ENCODE measurements at places on chromosomes 4 and X.

DNA sequence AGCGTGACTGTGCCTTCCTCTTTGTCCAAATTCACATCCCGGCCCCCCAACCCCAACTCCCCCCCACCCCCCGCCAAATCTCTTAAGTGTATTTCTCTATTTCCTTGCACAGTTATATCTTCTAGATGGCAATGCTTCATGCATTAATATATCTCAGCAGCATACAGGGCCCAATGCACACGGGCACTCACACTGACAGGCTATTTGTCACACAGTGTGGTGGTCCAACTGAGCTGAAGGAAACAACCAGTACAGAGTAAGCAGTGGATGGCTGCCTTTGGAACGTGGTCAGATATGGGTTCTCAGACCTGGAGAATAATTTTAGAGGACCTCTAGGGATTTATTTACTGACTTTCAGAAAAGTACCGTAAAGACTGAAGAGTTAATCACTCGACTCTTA, 681 bp downstream of the EXOC1 start:
- DNase-seq = peak; percentile 7

GRCh38 chrX:127726227-127726626, 326.0 kb downstream of the ACTRT1 start:
- DNase-seq = no peak

DNA sequence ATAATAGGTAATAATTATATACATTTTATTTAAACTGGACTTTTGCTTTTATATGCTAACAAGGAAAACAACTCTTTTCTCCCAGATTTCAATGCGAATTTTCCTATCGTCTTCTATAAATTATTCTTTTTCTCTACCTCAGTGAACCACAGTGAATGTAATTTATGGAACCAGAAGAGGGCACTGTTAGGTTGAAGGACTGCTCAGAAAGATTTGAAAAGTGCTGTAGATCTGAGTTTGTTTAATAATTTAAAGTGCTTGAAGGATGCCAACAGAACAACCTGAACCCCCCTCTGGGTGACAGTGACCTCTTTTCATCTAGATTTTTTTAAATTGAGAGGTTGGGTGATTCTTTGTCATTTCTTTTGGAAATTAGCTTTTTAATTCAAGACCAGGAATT, 54.9 kb downstream of the PHOX2B start:
- peak; percentile 34 for DNase-seq

GRCh38 chr4:185127021-185127925, 15.8 kb upstream of the SLC25A4 start:
- DNase-seq = no peak

- no peak for DNase-seq
These were observed 15.9 kb upstream of the F11 start for GRCh38 chr4:186249785-186250754.

GRCh38 chr4:94741304-94741703, 16.5 kb upstream of the BMPR1B start:
- DNase-seq = no peak

GRCh38 chrX:39491548-39492297, 606.0 kb downstream of the BCOR start:
- peak; percentile 63 for DNase-seq

- peak; percentile 34 for DNase-seq
These were observed 242.1 kb downstream of the ADAMTS3 start for GRCh38 chr4:72326692-72327632.

DNA sequence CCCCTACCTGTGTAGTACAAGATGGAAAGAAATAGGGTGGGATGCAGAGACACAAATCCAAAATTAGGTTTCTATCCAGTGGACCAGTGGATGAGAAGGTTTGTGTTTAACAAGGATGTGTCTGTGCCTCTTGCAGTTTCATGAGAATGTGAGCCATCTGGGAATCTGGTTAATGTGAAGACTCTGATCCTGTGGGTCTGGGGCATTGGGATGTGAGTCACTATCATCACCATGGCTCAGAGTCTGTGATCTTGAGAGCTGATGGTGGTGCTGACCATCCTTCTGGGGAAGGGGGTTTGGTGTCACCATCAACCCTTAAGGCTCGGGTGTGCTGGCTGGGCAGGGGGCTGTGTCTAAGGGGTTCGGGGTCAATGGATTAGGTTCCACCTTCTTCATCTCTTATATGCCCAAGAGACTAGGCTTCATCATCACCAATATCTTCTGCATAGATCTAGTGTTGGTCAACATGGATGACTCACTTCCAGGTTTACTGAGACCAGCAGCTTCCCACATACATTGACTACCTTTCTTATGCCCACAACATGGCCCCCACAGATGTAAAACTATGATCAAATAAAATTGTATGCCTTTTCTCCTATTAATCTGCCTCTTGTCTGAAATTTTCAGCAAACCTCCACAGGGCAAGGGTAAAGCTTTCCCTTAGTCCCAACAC, 65.7 kb upstream of the MID1 start:
- no peak for DNase-seq

DNA sequence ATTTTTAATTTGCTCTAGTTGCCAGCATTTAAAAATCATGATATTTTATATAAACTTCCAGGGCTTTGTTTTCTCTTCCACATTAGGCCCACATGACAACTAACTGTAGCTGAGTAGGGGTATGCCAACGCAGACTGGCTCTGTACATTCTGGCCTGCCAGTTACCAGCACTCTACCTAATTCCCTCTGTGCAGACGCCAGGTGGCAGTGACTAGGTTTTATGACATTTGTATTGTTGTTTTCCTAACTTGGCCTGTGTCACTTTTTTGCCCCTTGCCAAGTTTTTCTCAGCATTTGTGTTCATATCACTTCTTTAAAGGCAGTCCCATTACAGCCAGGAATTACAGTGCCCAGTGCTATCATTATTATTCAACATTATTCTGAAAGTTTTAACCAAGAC, 347.5 kb downstream of the NKX6-1 start:
- DNase-seq = no peak

DNA sequence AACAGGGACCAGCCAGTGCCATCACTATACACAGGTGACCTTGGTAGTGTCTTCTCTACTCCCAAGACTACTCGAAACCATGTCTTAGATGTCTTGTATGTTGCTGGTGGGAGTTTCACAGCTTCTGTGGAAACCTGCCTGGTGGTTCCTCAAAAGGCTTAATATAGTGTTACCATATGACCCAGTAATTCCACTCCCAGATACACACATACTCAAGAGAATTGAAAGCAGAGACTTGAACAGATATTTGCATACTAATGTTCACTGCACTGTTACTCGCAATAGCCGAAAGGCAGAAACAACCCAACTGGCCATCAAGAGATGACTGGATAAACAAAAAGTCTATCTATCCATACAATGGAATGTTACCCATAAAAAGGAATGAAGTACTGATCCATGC, 3.1 kb downstream of the TFDP3 start:
- DNase-seq = no peak

GRCh38 chr4:16192631-16193518, 33.4 kb downstream of the TAPT1 start:
- peak; percentile 37 for DNase-seq

DNA sequence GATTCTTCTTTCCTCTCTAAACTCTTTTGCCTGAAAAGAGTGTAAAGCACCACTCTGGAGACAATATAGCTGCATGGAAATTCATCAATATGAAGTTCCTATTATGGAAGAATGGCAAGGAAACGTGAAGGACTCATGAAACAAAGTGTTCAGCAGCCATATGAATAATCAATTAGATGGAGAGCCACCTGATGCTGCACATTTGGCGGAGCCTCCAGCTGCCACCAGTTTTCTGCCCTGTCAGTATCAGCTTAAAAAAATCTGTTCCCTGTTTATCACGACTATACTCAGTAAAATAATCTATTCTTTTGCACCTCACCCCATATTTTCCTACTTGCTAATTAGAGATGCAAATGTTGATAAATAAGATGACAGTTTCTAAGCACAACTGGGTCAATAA, 276.0 kb downstream of the UNC5C start:
- DNase-seq = no peak

DNA sequence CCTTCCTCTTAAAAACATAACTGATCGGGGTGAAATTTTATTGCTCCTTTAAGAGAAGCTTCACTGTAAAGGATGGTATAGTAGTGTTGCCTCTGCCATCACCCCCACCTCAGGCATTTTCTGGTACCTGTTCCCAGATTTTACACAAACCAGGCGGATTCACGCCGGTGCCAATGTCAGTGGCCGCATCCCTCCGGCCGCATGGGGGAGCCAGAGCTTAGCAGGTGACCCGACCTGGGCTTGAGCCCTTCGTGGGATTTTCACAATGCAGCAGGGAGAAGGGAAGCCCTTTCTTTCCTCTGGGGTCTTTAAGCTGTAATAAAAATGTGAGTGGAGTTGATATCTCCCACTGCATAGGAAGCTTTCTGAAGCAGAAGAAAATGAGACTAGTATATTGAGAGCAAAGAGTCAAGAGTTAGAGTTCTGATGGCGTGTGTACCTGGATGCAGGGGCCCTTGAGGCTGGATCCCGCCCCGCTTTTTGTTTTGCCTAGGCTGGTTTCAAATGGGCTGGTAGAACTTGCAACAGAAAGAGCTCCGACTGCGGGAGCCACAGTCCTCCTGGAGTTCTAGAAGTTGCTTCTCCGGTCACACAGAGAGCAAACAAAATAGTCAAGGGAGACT, 59.4 kb downstream of the POLR2B start:
- DNase-seq = peak; percentile 56

DNA sequence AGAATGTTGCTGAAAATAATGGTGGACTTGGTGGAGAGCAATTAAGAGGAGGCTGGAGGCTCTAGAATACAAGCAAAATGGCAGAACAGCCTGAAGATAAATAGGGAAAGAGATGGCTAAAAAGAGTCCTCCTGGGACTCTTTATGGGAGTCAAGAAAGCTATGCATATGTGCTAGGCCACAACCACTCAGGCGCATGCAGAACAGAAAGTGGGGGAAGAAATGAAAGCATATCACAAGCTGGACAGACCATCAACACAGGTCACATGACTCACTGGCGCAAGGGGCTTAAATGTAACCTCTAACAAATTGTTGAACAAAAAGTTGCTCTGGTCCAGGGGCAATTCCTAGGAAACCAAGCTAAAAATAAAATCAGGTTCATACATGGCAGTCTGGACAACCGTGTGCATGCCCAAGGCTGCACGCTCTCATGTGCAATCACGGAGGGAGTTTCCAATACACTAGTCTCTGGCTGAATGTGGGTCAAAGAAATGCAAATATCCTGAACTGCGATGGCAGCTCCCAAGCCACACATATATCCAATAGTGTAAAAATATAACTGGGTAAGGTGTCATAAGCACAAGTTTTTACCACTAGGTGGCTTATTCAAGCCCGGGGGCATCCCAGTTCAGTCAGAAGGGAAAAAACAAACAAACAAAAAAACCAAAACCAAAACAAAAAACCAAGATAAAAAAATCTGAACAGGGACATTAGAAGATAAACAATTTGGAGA, 45.4 kb downstream of the ZNF711 start:
- no peak for DNase-seq

DNA sequence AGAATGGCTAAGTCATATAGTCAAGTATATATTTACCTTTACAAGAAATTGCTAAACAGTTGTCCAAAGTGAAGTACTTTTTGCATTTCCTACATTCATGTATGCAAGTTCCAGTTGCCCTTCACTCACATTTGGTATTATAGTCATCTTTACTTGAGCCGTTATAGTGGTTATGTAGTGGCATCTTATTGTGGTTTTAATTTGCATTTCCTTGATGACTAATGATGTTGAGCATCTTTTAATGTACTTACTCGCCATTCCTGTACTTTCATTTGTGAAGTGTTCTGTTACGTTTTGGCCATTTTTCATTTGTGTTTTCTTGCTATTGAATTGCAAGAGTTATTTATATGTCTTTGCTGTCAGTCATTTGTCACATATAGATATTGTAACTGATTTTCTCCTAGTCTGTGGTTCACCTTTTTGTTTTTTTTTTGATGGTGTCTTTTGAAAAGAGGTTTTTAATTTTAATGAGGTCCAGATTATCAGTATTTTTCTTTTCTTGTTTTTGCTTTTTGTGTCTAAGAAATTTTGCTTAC, 27.6 kb downstream of the ARFIP1 start:
- DNase-seq = peak; percentile 5

- no peak for DNase-seq
These were observed 2.4 kb upstream of the ZFP92 start for GRCh38 chrX:153408871-153409351.

DNA sequence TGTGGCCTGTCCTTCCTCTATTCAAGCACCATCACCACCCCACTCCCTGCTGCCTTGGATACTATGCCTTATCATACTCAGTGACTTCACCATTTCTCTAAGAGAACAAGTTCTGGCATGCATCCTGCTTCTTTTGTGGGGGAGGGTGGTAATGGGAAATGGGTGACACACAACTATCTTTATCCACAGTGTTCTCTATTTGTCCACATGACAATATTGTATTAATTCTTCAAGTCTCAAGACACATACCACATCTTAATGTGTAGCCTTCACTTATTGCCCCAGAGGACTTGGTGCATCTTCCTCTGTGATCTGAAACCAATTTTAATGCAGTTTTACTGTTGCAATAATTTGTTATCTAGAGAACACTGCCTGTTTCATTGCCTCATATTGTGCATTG, 29.3 kb upstream of the UGT2B7 start:
- DNase-seq = no peak

GRCh38 chr4:38442073-38442788, 221.8 kb upstream of the KLF3 start:
- no peak for DNase-seq

DNA sequence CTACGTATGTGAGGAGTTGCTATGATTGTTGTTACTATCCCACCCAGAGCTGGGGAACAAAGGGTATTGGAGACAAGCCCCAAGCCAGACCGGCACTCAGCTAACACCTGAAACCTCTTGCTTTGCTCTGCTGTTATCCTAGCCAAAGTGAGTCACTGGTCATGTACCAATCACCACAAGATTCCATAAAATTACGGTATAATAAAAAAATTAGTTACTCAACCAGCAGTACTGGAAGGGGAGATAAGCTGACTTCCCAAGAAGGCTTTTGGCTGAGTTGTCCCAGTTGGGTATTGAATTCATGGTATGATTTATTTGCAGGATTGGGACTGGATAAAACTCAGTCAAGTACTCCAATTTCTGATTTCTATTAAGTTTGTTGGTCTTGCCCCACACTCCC, 5.3 kb downstream of the EDA2R start:
- DNase-seq = no peak

All from suppressor macrophage treated with lipopolysaccharide for 4 hours (primary cell).